Lung microvascular endothelial cell (primary cell): ENCODE measurements at places on chromosomes 2 and 18. TPM values are rescaled to one million over a fixed set of nuclear protein-coding genes. Genes with fewer than 3 reads are reported as not detected.

RIOK3 gene
- total RNA-seq = 47.3 and 57.7 TPM in 2 replicates

DNA sequence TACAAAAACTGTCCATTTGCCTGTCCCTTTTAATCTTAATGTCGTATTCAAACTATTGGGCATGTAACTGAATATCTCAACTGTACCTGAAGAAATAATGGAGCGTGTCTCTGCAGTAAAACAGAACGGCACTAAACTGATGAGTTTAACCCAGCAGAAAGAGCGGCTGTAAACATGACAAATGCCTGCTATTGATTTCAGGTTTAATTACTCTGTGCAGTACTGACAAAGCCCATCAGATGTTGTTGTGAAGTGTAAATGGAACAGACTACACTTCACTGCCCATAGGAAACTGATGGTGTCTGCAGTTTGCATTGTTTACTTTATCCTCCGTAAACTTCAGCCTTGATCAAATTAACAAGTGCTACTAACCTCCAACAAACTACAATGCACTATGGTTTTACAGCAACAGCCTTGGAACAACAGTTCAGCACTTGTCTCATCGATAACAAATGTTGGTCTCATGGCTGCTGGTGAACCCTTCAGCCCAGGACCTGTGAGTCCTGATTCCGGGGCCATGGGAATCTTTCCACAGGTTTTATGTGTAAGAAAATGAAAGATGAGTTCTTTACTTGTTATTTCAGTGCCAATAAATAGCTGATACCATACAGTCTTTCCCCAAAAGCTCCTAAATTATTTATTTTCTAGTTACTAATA is 316.5 kb downstream of the CCDC178 start:
- no peak for DNase-seq

DNA sequence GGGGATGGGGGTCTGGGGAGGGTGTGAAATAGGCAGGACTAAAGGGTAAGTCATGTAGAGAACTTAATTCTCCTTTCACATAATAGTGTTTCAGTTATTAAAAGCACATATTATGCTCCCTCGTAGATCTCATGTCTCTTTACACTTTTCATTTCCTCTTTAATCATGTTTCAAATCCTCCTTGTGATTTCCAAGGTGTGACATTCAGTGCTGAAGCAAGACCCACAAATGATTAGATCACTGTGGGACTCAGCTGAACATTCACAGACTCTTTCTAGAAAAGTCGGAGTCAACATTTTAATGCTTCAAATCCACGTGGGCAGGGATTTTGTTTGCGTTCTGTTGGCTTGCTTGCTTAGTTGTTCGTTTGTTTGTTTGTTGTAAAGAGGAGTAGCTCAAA is 34.7 kb upstream of the CALCRL start:
- DNase-seq = no peak

- no peak for DNase-seq
These were observed 23.2 kb upstream of the FAP start for GRCh38 chr2:162266460-162266760.

- no peak for DNase-seq
These were observed 49.9 kb downstream of the KCNIP3 start for GRCh38 chr2:95346738-95347671.

UGT1A5 gene
- not detected in 2 replicates for total RNA-seq

SPAST gene
- total RNA-seq = 22.2 and 26.8 TPM in 2 replicates

GRCh38 chr2:233449081-233449901 is 95.0 kb downstream of the DGKD start:
- DNase-seq = peak; percentile 70

GCG gene
- not detected in 2 replicates for total RNA-seq

- peak; percentile 49 for DNase-seq
These were observed 27.0 kb upstream of the NFATC1 start for GRCh38 chr18:79368681-79369080.

ERFE gene
- under 0.01 TPM in 1 of 2 replicates, not detected in the other for total RNA-seq

- peak; percentile 16 for DNase-seq
These were observed 2.5 kb upstream of the FAP start for GRCh38 chr2:162245781-162246180.

DNA sequence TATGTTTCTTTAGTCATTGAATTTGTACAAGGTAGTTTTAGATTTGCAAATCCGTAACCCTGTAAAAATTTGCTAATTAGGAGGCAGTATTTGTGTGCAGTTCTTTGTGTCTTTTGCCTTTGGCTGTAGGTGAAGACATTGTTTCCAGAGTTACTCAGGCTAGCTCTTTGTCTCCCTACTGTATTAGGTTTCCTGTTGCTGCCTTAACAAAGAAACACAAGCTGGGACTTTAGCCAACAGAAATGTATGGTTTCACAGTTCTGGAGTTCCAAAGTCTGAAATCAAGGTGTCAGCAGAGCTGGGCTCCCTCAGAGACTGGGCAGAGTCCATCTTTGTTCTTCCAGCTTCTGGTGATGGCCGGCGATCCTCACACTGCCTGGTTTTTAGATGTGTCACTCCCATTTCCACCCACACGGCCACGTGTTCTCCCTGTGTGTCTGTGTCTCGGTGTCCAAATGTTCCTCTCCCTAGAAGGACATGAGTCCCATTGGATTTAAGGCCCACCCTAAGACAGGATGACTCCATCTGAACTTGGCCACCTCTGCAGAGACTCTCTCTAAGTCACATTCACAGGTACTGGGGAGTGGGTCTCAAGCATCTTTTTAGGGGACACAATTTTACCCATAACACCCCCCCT is 309.7 kb downstream of the GALR1 start:
- no peak for DNase-seq

- no peak for DNase-seq
These were observed 36.9 kb upstream of the NCKAP5 start for GRCh38 chr2:133605011-133605765.

DNA sequence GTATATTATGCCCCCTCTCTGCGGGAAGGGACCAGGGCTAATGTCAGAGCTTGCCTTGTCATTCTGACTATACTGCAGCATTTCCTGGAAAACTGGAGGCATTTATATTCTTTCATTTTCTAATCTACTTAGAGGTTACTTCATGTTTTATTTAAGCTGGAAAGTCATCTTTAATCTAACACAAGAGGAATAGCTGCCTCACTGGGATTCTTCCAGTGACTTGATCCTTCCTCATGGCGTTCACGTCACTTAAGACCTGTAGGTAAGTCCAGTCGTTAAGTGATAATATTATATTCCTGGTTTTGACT is 727.6 kb upstream of the DDX18 start:
- no peak for DNase-seq

DNA sequence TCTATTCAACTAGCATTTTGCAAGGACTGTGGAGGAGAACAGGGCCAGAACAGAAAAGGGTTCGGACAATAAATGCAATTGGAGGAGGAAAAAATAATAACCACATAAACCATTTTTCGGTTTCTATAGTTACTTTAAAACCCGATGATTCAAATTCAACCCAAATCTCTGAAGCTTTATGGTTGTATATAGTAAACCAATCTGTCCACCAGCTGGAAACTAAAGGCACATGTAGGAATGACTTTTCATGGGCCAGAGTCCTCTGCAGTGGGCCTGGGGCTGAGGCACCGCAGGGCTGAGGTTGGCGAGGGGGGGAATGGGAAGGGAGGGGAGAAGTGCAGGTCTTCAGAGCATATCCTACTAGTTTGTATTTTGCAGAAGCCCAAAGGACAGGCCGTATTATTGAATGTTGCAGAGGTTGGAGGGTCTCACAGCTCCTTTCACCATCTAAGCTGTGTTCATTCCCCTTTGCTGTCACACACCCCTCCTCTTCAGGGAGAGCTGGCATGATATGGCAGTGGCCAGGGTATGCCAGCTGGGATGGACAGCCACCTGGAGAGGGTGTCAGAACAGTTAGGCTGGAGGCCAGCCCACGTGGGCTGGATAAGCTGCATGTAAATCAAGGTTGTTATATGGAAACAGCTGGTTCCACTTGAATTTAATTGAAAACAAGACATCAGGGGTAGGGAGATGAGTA is 267.1 kb downstream of the PRKCE start:
- DNase-seq = no peak

ARHGAP28 gene
- total RNA-seq = 0.79 and 1.5 TPM in 2 replicates

- DNase-seq = no peak
These were observed 200.0 kb upstream of the SIX3 start for GRCh38 chr2:44741507-44741906.
